ENCODE measurements at places on chromosomes 12 and 14.

DNA sequence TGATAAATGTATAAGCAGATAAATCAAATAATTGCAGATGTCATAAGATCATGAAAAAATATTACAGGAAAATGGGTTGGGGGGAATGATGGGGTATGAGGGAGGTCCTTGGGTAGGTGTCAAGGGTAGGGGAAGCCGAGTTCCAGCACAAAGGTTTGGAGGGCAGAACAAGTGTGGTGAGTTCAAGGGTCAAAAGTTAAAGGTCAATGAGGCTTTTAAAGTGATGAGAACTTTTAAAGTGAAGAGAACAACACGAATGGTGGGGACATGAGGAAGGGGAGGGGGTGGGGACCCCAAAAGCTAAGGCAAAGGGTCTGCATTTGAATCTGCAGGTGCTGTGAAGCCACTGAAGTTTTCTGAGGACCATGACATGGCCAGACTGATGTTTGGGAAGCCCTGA is 200.6 kb upstream of the NOS1 start:
- no peak for DNase-seq

- DNase-seq = no peak
These were observed 25.1 kb downstream of the ACVR1B start for GRCh38 chr12:51976376-51977160.

- DNase-seq = no peak
These were observed 3.5 kb downstream of the WNT10B start for GRCh38 chr12:48967991-48968390.

- no peak for DNase-seq
These were observed 180.9 kb upstream of the RTL1 start for GRCh38 chr14:101084436-101084826.

DNA sequence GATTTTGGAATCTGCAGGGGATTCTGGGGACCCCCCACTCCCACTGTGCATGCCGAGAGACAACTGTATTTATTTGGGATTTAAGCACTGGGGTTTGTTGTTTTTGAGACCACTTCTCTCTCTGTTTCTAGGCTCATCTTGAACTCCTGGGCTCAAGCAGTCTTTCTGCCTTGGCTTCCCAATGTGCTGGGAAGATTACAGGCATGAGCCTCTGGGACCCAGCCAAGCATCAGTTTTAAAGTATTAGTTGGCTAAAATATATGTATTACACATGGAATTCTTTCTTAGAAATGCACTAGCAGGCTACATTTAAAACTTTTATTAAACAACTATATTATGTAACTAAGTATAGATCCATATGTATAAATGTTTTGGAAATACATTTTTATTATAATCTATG is 78.3 kb downstream of the AEBP2 start:
- no peak for DNase-seq

GRCh38 chr12:43143278-43143677 is 408.7 kb downstream of the ADAMTS20 start:
- DNase-seq = no peak

Measured in activated T-cell treated with anti-CD3 and anti-CD28 coated beads, Interleukin-2, amount 50 U/mL, for 1 hour (primary cell).